ENCODE measurements at places on chromosomes 13 and 19. TPM values are rescaled to one million over a fixed set of nuclear protein-coding genes. Genes with fewer than 3 reads are reported as not detected.

DNA sequence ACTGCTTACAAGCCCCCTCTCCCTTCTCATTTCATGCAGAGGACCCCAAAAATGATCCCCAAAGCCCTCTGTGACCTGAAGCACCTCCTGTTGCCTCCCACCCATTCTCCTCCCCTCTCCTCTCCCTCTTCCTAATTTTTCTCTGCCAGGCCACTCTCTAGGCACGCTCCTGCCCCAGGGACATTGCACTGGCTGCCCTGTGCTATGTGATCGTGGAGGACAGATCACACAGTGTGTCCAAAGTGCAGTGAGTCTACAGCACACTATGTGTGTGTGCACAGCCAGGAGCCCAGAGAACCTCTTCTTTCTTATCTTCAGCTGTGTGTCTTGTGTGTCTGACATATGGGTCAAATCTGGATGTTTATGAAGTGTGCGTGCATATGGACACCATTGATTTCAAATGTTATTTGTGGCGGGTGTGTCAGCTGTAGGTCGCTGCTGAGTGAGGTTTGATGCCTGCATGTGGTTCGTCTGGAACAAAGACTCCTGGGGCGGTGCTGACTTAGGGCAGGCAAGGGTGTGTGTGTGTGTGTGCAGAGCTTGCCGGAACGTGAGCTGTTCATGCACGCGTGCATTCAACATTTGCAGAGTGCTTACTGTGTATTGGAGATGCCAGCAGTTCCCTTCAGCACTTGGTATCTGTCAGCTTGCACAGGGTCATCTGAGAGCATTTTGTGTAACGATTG is 2.1 kb upstream of the KLHL26 start:
- DNase-seq: no peak

- DNase-seq: no peak
These were observed 943 bp downstream of the ZNF302 start for GRCh38 chr19:34678421-34678820.

DNA sequence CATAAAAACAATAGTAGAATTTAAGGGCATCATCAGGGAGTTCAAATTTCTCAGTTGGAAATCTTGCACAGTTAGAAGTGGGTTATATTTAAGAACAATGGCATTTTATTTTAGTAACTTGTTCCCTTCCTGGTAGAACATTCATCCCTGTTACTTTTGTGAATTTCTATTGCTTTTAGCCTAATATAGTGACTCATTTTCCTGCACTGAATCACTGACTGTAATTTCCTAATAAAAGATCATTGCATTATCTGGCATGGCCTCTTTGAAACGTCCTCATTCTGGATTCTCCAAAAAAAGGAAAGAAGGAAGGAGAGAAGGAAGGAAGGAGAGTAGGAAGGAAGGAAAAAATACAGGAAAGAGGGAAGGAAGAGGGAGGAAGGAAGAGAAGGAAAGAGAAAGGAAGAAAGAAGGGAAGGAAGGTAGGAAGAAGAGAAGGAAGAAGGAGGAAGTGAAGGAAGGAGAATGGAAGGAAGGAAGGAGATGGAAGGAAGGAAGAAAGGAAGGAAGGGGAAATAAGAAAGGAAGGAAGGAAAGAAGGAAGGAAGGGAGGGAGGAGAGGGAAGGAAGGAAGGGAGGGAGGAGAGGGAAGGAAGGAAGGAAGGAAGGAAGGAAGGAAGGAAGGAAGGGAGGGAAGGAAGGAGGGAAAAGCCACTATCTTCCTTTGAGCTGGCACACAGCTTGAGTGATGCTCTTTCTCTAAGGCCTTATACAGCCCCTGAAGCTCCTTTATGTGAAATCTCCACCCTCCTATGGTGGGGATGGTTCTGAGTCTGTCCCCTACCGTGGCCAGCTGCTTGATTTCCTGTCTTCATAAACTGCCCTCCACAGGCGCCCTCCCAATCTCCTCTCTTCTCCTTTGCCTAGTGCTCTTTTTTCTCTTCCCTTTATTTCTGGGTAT is 29.8 kb upstream of the TM9SF2 start:
- DNase-seq: no peak

DNA sequence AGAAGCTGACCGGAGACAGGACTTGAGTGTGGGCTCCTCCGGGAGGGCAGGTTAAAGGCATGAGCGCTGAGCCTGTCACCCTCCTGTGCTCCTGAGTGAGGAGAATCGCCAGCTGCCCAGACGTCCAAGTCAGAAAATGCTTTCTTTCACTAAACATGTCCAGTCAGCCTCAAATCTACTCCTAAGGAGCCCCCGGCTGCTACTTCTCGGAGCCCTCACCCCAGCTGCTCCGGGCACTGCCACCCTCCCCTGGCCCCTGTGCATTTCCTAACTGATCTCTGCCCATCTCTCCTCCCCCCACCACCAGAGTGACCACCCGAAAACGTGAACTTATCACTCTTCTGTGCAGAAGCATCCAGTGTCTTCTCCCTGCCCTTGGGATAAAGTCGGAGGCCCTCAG is 277.5 kb upstream of the SOX1 start:
- DNase-seq: no peak

- DNase-seq: peak; percentile 74
These were observed 4.8 kb downstream of the IER2 start for GRCh38 chr19:13154911-13155471.

DNA sequence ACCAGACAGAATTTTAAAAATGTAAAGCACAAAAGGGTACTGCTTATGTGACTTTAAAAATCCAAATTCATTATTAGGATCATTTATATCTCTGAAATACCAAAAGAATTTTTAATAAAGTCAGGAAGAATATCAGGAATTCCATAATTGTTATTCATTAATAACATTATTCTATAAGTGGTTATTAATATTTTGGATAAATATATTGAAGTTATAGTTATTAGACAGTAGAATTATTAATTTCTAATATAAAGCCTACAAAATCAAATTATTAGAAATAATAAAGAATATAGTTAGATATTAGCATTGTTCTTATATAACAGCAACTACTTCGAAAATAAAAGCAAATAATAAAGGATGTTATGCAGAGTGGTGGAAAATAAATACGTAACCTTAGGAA is 105.8 kb downstream of the GPC5 start:
- DNase-seq: no peak

DNA sequence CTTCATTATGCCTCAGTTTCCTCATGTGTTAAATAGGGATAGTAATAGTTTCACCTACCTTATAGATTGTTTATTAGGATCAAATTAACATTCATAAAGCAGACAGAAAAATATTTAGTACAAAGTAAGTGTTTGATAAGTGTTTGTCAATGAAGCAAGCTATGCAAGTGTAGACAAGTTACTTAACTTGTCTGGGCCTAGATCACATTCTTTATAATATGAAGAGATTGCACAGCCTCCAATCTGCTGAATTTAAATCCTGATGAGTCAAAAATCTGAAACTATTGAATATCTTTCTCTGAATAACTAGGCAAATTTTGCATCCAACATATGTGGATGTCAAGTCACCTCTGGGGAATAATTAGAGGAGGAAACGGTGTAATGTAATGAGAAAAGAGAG is 170.5 kb downstream of the MZT1 start:
- no peak for DNase-seq

- no peak for DNase-seq
These were observed 30.3 kb downstream of the AP1M1 start for GRCh38 chr19:16227837-16228636.

Gene LRRC4B
- total RNA-seq: 22.3 TPM

GRCh38 chr13:75861786-75862185 is 225.7 kb downstream of the LMO7 start:
- DNase-seq: no peak

GRCh38 chr13:79874396-79875360 is 393.7 kb downstream of the NDFIP2 start:
- DNase-seq: no peak

Gene ZNF665
- total RNA-seq: 14.2 TPM

DNA sequence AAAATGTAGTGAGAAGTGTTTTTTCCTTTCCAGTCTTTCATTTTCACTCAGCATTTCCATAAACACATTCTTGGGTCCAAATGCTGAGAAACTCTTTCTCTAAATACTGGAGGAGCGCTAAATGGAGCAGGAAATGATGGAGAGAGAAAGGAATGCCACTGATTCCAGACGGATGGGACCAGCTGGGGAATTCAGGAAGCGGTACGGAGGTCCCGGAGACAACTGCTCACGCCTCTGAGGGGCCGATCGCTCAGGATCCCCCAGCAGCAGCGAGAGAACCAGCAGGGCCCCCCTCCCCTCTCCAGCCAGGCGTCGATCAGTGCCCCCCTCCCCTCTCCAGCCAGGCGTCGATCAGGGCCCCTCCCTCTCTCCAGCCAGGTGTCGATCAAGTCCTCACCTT is 13.2 kb downstream of the RASA3 start:
- DNase-seq: peak; percentile 45

All from uterus (tissue), 4 donors.